GM12892 (cell line): ENCODE measurements at places on chromosomes 3 and 15.

DNA sequence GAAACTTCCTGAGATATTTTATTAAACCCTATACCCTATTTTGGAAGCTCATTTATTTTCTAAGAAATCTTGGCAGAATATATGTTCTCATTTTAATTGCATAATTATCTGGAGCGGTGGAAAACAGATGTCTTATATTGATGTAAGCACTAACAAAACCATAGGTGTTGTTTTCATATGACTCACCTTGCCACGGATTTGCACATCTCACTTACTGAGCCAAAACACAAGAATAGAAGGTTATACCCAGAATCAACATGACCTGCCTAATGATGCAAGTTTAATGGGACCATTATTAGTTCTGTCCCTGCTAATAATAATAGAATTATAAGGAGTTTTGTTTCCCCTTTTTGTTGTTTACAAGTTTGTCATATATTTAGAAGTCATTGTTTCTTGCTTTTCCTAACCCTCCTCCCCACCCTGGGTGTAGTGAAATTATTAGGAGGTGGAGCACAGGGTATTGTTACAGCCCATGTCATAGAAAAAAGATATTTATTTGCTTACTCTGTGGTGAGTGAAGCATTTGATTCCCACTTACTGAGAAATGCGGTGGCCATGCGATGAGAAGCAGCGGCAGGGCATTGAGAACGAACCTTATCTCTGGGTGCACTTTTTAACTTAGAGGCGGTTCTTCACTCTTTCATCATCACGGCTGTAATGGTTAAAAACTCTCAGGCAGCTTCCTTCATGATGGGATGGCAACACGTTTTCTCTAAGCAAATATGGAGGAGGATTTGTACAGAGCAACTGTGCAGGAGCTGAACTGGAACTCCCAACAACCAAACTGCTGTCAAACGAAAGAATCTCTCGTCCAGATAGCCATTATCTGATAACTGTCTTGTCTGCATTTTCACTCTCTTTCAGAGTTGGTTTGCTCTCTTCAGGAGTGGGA is 521 bp downstream of the IL5RA start:
- DNase-seq = no peak

DNA sequence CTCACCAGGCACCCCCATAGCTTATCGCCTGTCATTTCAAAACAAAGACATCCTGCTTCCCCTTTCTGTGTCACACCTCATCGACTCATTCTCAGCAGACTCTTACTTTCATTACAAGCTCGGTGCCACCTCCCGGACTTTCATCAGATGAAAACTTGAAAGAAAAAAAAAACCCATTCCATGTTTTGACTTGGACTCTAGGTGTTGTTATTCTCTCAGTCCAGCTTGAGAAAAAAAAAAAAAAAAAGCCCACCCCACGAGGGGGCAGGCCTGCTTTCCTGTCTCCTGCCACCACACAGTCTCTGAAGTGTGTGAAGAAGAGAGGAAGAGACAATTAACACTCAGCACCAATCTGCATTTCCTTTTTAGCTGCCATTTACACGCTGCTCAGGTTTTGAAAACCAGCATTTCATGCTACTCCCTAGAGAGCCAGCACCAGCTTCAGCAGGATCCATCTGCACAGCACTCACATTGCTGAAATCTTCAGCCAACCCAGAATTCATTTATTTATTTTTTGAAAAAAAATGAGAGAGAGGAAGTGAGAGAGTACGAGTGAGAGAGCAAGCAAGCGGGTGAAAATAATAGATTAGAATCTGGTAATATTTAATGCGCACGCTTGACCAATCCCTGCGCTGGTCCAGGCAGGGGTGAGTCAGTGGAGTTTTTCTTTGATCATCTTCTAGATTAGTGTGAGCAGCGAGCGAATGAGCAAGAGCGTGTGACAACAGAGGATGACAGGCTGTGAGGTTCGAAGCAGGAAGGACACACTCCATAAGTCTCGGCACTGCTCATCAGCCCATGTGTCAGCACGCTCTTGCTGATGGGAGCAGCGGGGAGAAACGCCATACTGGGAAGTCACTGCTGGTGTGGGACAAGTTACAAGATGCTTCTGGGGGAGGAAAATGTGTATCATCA is 23.5 kb downstream of the ZNF80 start:
- DNase-seq = no peak

DNA sequence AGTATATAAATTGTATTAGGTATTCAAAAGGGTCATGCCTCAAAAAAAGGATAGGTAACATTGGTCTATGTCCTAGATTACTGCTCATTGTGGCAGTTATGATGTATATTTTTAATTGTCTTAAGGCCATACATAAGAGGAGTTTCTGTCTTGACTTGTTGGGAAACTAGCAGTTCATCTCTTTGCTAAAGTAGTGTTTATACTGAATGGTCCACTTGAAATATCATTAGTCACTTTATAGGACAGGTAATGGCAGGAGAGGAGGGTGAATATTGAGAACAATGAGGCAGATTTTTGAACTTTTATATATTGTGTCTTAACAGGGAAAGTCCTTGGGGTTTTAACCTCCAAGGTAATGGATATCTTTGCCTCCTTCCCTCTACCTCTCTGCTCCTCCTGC is 58.4 kb downstream of the TP63 start:
- DNase-seq = no peak

GRCh38 chr3:46414739-46415138 is 7.7 kb downstream of the CCRL2 start:
- DNase-seq = no peak

DNA sequence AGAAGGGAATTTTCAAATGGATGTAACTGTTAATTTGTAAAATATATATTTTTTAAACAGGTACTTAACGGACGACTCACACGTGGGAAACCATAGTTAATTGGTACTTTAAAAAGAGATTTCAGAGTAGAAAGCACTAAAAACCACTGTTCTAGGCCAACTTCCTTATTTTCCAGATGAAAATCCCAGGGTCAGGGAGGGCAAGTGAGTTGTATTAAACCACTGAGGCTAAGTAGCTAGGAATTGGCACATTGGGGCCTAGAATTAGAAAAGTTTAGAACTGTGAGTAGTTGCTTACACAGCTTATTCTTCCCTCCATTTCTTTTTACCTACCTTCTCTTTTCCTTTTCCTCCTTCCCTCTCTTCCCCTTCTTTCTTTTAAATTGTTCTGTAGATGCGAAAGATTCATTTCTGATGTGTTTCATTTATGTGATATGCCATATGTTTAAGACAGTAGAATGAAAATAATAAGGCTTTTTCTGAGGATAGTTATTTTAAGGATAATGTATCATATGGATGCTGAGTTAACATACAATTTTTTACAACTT is 4.1 kb upstream of the UTS2B start:
- DNase-seq = no peak

DNA sequence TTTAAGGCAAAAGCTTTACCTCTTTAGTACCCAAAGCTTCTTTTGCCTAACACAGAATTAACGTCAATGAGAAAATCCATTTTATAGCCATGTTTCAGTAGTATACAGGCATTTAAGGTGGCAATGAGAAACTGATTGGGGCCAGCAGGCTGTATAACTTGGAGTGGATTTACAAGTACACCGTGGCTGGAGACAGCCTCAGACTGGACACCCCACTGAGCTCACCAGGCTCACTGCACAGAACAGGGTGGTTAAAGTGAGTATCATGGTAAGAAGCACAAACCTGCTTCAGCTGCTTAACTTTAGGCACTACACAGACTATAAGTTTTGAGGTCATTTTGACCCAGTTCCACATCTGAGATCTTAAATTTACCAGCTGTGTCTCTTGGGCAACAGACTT is 8.9 kb downstream of the CPOX start:
- DNase-seq = no peak

GRCh38 chr3:179957264-179957845 is 79.4 kb downstream of the PEX5L start:
- DNase-seq = no peak

DNA sequence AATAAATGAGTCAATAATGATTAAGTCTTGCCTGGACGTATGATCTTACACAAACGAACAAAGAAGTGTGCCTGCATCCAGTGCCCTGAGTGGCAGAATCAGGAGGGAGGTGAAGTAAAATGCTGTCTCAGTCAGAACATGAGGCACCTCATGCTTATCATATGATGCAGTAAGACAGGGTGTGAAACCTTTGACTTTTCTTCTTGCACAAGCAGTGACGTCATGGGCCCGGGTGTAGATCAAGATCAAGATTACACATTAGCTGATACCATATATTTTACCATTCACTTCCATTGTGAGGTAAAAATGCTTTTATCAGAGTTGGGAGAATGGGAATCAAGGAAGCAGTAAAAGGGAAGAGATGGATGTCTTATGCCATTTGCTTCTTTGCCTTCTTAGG is 291.6 kb upstream of the PLSCR5 start:
- DNase-seq = no peak

DNA sequence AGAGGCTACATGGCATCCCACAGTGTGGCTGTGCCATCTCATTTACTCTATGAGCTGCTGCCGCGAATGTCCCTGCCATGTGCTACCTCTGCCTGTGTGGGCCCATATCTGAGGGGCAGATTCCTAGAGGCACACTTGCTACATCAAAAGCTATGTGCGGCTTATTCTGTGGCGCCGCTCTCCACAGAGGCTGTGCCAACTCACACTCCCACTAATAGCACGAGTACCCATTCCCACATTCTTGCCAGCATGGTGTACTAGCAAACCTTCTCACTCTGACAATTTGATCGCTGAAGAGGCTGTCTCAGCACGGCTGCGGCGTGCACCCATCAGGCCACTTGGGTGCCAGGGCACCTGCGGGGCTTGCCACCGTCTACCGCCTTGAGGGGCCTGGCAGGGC is 31.2 kb upstream of the MUSTN1 start:
- no peak for DNase-seq
